Stimulated activated CD8-positive, alpha-beta memory T cell treated with anti-CD3 and anti-CD28 coated beads, Interleukin-2, amount 100 ng/mL, for 1 hour (primary cell): ENCODE measurements at places on chromosomes 6 and 20.
A peak's percentile ranks its signal among the peaks of the same experiment; 100 is the strongest.

- DNase-seq: no peak
Observed at GRCh38 chr6:79117752-79118151, 39.7 kb upstream of the PHIP start.

DNA sequence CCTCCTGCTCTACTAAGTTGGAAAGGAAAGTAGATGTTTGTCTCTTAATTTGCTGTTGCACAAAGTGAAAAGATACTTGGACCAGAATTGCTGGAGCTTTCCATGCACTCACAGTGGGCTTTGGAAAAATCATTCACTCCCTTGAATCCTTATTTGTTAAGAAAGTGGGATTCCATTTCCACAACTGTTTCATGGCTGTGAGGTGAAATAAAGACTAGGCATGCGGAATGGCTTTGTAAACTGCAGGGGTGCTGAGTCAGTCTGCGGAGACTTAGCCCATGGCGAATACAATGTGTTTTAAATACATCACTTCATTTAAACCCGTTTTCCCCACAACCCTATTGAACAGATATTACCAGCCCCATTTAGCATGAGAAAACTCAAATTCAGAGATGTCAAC lies 36.8 kb upstream of the CLDN20 start:
- DNase-seq: no peak

- DNase-seq: no peak
Observed at GRCh38 chr20:58877976-58878360, 25.5 kb downstream of the GNAS start.

DNA sequence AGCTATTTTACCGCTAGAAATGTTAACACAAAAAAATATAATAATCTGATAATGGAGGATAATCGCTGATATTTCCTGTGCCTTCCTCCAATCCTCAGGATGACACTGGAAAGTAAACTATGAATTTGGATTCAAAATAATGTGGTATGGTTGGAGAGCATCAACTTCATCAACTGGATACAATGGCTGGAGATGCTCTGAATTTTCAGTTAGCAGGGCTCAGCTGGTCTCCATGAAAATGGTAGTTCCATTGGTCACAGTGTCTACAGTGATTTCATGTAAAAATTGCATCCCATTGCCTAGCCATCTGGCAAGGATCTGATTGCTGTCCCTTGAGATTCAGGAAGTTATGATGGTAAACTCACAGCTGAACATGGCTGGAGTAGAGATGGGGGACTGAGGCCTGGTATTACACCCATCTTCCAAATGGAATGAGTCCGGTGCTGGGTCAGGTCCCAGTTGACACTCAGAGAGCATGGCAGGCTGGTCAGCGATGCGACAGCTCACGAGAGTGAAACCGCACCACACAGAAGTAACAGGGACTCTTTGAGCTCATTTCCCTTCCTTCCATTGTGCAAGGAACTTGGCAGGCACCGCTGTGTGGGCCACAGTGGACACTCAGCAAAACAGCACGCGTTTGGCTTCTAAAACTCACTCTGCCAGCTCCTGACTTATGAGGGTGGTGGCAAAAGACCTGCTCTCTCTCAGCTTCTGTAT lies 142.4 kb upstream of the TNFAIP3 start:
- no peak for DNase-seq

- DNase-seq: no peak
Observed at GRCh38 chr20:50850721-50851286, 55.9 kb downstream of the BCAS4 start.

GRCh38 chr6:166640342-166641043 lies 13.4 kb upstream of the RPS6KA2 start:
- DNase-seq: no peak

DNA sequence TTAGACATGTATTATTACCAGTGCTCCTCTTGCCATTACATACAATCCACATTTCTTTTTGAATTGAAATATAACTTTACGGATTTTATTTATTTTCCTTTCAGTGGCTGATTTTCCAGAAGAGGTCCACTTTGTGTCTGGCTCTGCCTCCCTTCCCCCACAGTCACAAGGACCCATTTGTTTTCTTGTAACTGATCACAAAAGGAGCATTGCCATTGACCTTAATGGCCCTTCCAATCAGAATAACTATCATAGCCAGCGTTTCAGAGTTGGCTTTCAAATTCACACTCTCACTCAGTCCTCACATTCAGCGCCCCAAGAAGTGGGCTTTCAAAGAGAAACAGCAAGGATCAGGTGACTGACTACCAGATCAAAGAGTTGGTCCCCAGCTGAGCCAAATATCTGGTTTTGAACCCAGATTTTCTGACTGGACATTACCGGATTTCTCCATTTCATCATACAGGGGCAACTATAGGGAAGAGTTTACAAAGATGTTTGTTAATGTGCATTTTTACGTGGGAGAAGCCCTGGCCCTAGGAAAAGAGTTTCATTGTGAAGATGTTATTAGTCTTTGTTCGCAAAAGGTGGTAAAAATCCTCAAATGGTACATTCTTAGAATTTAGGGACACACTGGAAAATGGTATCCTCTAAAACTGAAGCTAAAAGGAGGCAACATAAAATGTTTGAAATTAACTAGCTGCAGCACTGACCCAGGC lies 2.0 kb upstream of the SLC22A23 start:
- no peak for DNase-seq

DNA sequence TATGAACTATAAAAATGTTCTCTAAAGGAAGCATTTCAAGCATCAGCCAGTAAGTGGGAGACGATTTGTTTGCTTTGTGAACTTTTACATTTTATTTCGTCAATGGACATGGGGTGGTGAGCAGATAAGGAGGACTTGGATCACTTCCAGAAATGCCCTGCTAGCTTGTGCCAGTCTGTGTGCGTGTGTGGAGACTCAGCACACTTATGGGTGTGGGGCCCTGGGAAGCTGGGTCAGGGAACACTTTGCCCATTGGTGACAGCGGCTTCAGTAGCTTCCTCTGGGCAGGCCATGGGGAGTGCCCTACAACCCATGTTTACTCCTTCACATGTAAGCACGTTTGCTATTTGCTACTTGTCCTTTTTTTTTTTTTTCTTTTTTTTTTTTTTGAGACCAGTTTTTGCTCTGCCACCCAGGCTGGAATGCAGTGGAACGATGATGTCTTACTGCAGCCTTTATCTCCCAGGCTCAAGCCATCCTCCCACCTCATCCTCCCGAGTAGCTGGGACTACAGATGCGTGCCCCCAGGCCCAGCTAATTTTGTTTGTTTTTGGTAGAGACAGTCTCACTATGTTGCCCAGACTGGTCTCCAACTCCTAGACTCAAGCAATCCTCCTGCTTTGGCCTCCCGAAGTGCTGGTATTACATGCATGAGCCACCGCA lies 24.2 kb downstream of the PRDM1 start:
- no peak for DNase-seq

- DNase-seq: no peak
Observed at GRCh38 chr6:74319292-74319691, 623.3 kb downstream of the CD109 start.

- DNase-seq: no peak
Observed at GRCh38 chr6:42136508-42137193, 5.8 kb downstream of the C6orf132 start.

- DNase-seq: no peak
Observed at GRCh38 chr6:71385111-71385822, 96.7 kb downstream of the OGFRL1 start.

DNA sequence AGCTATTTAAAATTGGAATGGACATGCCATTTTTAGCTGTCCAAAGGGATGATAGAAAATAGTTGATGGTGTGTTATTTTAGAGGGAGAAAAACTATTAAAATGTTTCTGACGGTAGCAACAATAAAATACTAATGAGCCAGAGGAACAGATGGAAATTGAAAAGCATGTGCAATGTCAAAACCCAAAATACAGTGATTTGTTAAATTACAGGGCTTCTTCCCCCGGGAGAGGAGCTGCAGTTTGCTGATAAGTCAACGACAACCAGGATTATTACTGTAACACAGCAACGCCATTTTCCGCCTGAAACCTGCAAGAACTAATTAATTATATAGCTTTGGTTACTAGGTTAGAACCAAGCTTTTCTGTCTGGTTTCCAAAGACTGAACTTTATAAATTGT lies 179.6 kb upstream of the SPTLC3 start:
- DNase-seq: no peak

- DNase-seq: no peak
Observed at GRCh38 chr6:91352878-91353277, 766.0 kb upstream of the MAP3K7 start.

GRCh38 chr6:126672649-126673048 lies 332.7 kb downstream of the CENPW start:
- DNase-seq: no peak

DNA sequence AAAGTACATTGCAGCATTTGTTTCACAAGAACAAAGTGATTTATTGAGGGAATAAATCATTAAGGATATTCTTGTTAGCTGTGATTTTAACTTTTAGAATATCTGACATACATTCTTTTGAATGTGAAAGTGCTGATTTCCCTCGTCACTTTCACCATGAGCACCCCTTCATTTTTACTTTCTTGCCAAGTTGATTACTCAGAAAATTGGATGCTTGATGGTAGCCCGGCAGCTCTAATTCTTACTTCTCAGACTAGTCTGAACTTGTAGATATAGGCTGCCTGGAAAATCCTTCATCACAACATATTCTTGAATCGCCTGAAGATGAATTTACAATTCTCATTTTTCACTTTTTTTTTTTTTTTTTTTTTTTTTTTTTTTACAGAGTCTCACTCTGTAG lies 147.1 kb upstream of the SMLR1 start:
- no peak for DNase-seq

GRCh38 chr20:58202044-58202443 lies 26.4 kb downstream of the ANKRD60 start:
- DNase-seq: no peak

- no peak for DNase-seq
Observed at GRCh38 chr6:27213544-27214125, 33.9 kb upstream of the PRSS16 start.

- no peak for DNase-seq
Observed at GRCh38 chr6:120230008-120230407, 880.4 kb upstream of the MAN1A1 start.

DNA sequence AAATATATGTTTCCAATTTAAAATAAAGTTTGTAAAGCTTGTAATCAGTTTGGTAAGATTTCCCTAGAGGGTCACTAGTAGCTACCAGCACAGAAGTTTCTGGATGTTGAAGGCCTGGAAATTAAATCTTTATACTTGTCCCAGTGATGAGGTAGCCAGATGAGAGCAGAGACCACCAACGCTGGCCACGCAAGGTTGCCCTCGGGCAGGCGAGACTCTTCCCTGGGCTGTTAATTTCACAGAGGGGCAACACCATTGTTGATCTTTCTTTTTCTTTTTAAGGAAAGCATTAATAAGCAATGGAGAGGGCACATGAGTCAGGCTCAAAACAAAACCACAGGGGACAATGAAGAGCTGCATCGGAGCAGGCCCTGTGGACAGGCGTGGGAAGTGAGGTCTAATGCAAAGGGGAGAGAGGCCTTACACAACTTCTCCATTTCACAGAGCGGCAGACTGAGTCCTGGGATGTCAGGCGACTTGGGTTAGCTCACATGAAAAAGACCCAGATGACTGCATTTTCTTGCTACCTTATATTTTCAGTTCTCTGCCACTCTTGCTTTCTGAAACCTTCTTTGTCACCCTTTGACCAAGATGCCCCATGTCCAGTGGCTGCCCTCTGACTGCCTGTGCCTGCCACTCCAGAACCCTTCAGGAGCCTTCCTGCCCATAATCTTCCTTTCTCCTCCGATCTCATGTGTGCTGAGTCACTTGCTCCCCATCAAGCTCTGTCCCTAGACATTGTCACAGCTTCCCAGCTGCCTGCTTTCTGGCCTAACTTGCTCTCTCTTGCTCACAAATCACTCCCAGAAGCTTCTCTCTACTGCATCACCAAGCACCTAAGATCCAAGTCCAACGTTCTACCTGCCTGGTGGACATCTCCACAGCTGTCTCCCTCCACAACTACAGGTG lies 107.7 kb upstream of the CDYL start:
- DNase-seq: no peak

DNA sequence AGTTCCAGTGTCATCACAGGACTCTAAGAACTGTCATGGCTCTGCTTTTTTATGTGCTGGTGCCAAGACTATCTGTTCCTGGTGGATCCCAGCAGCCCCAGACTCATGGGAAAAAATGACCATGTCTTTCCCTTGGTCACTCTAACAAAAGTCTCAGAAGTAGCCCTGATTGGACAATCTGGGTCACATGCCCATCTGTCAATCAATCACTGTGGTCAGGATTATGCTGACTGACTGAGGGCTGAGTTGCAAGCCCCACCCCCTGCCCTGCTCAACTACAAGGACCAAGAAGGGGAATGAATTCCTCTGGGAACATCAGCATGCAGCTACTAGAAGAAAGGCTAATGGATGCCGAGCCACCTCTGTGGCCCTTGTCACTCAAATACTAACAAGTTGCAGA lies 91.6 kb downstream of the EDN3 start:
- no peak for DNase-seq

GRCh38 chr6:156773935-156774852 lies 3.0 kb upstream of the ARID1B start:
- DNase-seq: no peak

GRCh38 chr6:139109558-139109957 lies 25.3 kb upstream of the HECA start:
- DNase-seq: no peak

- DNase-seq: no peak
Observed at GRCh38 chr20:56780266-56780665, 151.2 kb downstream of the TFAP2C start.

DNA sequence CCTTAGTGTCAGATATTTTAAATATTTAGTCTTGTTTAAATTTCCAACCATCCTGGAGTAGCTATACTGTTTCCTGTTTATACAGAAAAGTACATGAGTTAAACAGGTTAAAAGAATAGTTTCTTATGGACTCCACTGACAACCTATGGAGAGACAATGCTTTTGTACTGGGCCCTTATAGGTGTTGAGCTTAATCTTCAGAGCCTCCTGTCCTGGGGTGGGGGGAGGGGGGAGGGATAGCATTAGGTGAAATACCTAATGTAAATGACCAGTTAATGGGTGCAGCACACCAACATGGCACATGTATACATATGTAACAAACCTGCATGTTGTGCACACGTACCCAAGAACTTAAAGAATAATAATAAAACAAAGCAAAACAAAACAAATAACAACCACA lies 322.9 kb downstream of the GRIK2 start:
- no peak for DNase-seq

- no peak for DNase-seq
Observed at GRCh38 chr6:75752365-75752764, 3.3 kb downstream of the MYO6 start.

DNA sequence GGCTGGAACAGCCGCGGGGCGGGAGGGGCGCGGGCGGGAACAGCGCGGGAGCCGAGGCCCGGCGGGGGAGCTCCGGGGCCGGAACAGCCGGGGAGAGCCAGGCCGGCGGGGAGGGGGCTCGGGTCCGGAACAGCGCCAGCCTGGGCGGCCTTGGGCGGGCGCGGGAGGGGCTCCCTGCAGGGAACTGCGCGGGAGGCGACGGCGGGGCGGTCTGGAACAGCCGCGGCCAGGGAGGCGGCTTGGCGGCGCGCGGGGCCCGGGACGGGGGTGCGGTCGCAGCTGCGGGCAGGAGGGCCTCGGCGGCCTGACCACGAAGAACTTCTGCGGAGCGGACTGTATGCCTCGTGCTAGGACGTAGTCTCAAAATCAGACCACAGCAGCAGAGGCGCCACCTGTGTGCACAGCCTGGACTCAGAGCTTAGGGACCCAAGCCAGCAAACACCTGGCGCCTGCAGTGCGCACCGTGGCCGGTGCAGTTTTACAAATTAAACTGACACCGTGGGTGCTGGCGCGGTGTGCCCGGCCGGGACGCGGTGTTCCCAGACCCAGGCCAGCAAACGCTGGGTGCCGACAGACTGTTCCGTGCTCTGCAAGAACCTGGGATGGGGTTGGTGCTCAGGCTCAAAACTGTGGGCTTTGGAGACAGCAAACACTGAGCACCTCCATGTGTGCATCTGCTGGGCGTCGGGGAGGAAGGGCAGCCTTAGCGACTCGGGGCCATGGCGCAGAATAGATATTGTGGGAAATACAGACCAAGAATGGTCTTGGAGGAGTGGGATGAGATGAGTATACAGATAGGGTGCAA lies 572 bp downstream of the ZNF341 start:
- DNase-seq: peak; percentile 72
